ENCODE measurements at places on chromosomes 2 and 18. TPM values are rescaled to one million over a fixed set of nuclear protein-coding genes. Genes with fewer than 3 reads are reported as not detected.

Gene ZNF513
- total RNA-seq = 2.4 TPM

Gene TACR1
- total RNA-seq = not detected

Gene QPCT
- 0.26 TPM for total RNA-seq

Gene NMUR1
- total RNA-seq = not detected

Gene ELOA2
- total RNA-seq = not detected

Gene SERPINB12
- total RNA-seq = not detected

Gene ZSCAN30
- total RNA-seq = 2.8 TPM

- DNase-seq = no peak
Measured at GRCh38 chr2:201983174-201983573, 50.5 kb upstream of the FZD7 start.

DNA sequence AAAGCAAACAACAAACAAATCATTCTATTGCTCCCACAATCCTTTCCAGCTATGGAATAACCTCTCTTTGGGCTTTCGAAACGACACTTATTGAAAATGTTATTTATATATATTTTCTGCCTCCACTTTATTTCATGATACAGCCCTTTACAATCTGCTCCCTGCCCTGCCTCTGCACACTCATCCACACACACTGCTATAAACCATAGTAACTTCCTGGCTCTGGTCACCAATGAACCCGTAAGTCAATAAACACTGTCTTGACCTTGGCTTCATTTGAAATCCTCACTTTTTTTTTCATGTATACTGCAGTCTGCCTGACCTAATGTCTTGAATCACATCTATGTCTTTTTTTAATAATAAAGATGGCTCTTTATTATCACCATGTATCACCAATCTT lies 161.5 kb downstream of the SLC39A10 start:
- DNase-seq = peak; percentile 17

DNA sequence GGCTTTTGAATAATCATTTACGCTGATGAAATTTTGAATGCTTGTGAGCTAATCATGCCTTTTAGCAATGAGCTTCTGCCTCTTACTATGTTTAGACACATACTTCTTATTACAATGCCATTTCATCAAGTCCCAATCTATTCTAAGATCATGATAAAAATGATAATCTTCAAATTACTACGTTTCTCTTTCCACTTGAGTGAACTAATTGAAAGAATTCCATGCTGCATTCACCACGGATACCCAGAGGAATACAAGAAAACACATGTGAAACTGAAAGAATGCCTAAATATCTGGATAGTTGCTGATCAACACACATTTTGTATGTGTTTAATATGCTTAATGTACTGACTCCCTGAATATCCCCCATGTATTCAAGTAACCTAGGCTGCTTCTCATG lies 62.3 kb downstream of the LRRTM4 start:
- DNase-seq = no peak

DNA sequence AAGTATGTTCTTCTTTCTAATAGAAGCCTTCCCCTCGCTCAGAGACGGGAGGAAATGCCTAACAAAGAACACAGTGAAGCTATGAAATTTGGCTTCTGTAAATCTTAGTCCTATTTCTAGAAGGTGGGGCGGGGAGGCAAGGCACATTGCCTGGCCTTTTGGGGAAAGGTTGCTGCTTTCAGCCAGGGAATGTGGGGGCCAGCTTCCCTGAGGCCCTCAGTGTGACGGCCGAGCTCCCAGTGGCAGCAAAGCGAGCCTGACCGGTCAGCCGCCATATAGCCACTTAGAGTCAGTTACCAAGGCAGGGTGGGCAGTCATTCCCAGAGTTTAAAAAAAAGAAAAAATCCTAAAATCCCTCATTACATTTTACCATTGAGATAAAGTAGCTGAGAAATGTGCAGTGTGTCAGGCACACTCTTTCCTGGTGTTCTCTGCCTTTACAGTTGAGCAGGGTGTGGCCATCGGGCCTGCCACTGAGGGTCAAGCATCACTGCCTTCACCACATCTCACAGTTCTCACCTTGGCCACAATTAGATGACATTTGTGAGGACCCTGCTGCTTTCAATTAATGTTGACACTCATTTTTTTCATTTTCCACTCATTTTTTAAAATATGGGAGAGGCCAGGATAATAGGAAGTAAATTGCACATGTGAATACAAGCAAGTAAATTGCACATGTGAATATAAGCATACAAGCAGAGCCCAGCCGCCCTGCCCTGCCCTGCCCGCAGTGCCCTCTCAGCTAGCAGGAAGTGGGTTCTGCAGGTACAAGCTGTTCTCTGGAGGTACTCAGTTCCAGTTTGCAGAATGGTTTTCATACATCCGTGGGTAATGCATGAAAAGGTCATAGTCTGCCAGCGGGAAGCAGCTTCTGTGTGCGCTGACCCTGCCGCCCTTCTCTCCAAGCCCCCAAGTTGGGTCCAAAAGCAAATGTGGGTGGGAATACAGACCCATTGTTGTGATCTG lies 76.9 kb downstream of the WDSUB1 start:
- DNase-seq = no peak

GRCh38 chr2:72089537-72089936 lies 58.1 kb downstream of the CYP26B1 start:
- no peak for DNase-seq

GRCh38 chr18:60331890-60332289 lies 40.7 kb downstream of the MC4R start:
- DNase-seq = no peak

GRCh38 chr2:140199312-140199711 lies 1419.1 kb upstream of the NXPH2 start:
- no peak for DNase-seq

DNA sequence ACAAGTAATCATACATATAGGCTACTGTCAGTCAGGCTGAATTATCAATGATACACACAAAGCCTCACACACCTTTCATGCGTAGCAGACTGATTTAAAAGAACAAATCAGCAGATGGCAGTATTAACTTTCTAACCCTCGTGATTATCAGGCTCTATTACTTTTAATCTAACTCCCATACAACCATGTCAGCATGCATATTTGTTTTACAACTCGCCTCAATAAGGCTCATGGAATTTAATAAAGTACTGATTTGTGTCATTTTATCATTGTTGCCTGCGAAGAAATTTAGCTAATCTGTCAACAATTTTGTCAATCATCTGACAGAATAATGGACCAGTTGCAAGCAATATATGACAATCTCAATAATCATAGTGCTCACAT lies 82.8 kb downstream of the SLC25A12 start:
- DNase-seq = peak; percentile 20

DNA sequence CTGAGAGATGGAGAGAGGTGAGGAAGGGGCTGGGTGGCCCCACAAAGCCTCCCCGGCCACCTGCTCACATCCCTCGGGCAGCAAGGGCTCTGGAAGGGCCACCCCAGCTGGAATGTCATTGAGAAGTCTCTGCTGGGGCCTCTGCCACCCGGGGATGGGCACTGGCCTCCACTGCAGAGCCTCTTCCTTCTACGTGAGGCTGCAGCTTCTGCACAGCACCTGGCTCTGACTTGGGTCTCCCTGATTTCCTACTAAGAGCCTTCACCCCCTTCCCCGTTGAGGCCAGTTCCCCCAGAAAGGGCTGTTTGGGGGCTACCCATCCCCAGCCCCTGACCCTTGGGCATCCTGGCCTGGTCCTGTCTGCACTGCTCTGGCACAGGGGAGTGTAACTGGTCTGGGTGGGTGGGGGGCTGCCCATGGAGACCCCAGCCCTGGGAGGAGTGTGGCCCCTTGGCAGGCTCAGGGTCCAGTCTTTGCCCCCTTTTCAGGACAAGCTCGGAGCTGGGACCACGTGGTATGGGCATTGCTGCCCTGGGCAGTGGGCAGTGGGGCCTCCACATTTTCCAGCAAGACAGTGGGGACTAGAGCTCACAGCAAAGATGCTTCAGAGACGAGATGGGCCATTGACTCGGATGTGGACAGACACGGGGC lies 5.6 kb downstream of the PDCD1 start:
- DNase-seq = no peak

- DNase-seq = peak; percentile 46
Measured at GRCh38 chr2:232689152-232689910, 7.8 kb upstream of the GIGYF2 start.

GRCh38 chr18:76491473-76491775 lies 3.6 kb downstream of the ZNF516 start:
- no peak for DNase-seq

- DNase-seq = no peak
Measured at GRCh38 chr2:32732120-32732519, 104.3 kb downstream of the TTC27 start.

- DNase-seq = no peak
Measured at GRCh38 chr2:52572469-52572894, 1195.1 kb upstream of the CHAC2 start.

GRCh38 chr2:96156926-96157648 lies 11.8 kb upstream of the DUSP2 start:
- DNase-seq = no peak

DNA sequence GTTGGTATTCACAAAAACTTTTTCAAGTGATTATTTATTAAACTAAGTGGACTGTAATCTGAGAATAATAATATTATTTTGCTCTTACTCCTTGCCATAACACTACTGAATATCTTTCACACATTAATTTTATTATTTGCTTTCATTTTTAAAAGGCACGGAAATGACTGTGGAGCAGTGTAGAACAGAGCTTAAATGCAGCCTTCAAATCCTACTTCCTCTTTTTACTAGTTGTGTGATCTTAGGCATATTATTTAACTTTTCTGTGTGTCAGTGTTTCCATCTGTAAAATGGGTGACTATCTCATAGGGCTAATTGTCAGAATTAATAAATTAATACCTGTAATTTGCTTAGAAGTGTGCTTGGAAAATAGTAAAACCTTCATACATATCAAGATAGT lies 55.5 kb upstream of the SLC8A1 start:
- no peak for DNase-seq

DNA sequence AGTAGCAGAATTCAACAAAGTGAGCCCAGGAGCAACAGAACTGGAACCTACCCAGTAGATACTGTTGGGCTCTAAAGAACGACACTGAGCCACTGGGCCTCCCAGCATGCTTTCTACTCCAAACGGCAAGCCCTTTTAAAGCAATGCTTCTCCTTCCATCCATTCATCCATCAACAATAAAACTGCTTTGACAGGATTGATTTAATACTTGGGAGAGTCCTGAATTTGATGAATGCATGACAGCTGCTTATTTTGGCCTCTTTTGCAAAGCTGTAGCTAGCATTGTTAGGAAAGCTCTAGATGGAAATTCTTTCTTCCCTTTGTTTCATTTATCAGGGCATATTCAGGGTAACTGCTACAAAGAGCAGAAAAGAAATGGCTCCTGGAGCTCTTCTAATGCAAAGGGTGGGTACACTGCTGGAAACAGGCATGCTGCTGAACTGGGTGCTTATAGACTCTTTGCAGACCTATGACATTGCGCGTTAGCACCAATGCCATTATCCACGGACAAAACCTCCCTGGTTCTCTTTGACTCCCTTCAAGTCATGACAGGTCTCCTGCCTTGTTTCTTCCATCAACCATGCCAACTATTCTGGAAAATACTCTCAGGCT lies 138.4 kb upstream of the HNRNPA3 start:
- no peak for DNase-seq

GRCh38 chr2:26268213-26268612 lies 23.5 kb downstream of the HADHB start:
- DNase-seq = no peak
